ENCODE measurements at places on chromosomes 16 and 17.

DNA sequence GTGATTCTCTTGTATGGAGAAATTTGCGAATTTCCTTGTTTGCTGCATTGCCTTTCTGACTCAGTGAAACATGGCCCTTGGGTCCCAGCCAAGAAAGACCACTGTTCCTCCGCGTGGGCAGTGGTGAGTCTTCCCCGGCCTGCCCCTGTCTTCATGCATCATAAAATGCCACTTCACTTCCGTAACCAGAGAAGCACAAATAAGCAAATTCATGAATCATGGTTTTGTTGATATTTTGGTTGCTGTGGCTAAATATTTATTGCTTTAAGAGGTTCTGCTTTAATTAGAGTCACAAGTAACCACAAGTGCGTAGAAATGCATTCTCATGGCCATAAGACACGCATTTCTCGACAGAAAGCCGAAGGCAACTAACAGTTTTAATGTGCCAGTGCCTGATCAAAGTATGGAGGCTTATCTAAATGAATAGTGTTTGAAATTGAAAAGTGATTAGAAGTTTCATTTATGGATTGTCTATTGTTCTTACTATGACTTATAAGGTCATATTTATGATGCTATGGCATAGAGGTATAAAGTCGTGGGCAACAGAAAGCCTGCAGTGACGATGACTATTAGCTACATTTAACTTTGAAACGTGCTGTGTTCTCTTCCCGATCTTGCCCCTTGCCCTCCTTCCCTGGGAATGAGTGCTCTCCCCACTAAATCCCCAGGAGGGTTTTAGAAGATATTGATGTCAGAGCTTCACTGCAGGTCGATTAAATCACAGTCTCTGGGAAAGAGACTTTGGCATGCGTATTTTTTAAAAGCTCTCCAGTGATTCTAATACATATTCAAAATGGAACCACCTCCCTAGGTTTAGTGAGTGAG is 76.0 kb downstream of the WIPI1 start:
- DNase-seq: peak; percentile 81

- DNase-seq: no peak
These were observed 23.4 kb downstream of the NUP85 start for GRCh38 chr17:75228847-75229246.

DNA sequence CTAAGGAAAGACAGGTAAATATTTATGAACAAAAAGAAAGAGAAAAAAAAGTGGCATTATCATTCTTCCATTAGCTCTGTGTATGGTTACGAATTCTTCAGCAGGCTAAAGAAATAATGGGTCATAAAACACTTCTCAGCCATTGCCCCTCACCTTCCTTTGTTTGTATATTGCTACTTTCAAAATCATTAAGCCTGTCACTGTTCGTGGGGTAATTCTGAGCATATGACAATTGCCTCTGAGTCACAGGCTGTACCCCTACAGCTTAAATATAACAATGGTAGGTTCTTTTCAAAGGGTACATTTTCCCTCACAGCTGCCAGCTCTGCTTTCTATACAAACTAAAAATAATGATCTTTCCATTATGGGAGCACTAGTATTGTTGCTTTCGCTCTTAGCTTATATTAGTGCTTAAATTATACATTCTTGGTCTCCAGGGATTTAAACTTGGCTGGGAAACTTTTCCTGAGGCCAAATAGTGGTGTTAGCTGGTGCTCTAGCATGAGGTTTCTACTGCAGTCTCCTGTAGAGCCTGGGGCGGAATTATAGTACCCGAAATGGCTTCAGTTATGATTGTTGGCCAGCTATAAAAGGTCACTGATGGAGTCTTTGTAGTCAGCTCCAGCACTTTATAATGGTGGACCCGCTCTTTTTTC is 74.7 kb upstream of the CDH11 start:
- no peak for DNase-seq

- DNase-seq: no peak
These were observed 12.0 kb downstream of the USP36 start for GRCh38 chr17:78828470-78829185.

- DNase-seq: no peak
These were observed 17.4 kb downstream of the KRT24 start for GRCh38 chr17:40686192-40686591.

- DNase-seq: no peak
These were observed 4.5 kb upstream of the GALK1 start for GRCh38 chr17:75769536-75769935.

DNA sequence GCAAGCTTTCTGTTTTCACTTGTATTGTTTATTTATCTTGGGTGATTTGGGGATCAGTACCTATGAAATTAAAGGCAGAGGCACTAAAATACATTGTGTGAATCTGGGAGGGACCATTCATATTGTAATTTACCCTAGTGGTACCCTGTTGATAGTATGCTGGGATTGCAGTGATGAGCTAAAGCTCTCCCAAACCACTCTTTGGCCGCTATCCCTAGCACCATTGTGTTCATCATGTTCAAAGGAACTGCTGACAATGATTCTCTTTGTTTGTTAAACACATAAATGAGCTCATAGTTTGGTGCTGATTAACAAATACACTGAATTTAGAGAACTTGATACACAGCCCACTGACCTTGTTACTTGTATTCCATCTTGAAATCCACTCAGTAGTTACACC is 1469.8 kb downstream of the CDH11 start:
- no peak for DNase-seq

- no peak for DNase-seq
These were observed 71.2 kb downstream of the TNRC6C start for GRCh38 chr17:78029697-78030096.

DNA sequence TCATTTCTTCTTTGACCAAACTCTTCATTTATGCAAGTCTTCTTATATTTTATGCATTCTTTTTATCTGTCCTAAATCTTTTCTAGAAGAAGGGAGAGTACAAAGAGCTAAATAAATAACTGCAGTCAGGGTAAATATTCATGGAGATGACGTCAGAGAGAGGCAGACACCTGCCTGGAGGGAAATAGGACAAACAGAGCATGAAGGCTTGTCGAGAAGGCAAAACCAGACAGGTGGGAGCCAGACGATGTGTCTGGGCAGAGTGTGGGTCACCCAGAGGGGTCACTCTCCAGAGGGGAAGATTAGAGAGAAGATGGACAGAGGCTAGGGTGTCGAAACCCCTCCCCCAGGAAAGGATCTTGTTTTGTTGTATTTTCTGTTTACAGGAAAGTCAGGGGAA is 78.3 kb upstream of the RPL38 start:
- no peak for DNase-seq

- DNase-seq: no peak
These were observed 2.4 kb upstream of the NACA2 start for GRCh38 chr17:61593426-61593825.

- no peak for DNase-seq
These were observed 46.7 kb downstream of the MAP2K6 start for GRCh38 chr17:69460963-69461922.

- DNase-seq: no peak
These were observed 4.6 kb downstream of the PCYT2 start for GRCh38 chr17:81906476-81907218.

DNA sequence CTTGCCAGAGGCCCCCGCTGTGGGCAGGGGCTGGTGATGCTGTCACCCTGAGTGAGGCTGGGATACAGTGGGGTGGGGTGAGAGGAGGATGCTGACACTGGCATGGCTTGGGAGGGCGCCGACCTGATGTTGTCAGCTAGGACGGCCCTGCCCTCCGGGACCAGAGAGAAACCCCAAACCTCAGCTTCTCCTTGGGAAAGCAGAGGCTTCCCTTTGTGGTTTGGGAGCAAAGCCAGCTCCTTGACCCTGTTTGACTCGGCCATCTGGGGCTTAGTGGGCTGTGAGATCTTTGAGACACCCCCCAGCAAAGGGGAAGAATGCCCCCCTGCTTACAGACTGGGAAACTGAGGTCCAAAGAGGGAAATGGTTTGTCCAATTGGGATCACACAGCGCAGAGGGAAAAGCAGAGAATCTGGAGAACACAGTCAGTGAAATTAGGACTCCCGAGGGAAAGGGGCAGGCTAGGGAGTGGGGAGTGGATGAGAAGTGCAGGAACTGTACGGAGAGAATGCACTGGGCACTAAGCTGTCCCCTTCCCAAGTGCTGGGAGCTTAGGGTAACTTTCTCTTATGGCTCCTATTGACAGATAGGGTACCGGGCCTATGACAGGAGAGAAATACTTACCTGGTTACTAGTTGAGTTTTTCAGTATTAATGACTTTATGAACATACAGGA is 40.7 kb upstream of the DLX4 start:
- no peak for DNase-seq

DNA sequence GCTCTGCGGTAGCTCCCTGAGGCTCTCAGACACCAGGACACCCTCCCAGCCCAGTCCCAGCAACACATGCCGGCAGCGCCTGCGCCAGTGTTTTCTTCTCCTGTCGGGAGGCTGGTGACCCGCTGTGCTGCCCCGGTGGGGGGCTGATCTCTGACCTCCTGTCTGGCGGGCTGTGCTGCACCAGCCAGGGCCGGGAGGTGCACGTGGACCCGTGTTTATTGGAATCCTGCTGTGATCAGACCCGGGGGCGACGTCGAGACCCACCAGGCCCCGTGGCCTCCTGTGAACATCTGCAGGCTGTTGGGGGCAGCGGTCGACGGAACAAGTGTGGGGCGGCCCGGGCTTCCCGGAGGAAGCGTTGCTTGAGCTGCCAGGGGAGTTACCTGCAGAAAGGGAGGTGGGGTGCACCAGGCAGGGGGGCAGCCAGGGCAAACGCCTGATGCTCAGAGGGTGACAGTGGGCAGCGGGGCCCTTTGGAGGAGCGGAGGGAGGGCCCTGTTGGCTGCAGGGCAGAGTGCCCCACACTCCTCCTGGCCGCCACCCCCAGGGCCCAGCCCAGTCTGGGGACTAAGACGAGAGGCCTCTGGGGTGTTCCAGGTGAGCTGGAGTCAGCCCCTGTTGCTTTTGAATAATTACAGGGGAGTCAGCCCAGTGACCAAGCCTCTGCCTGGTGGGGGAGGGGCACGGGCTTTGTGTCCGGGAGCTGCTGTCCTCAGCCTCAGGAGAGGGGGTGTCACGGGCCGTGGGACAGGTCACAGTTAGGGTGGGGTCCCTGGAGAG is 2.3 kb upstream of the SSTR5 start:
- no peak for DNase-seq

GRCh38 chr16:17885659-17886207 is 415.0 kb upstream of the XYLT1 start:
- no peak for DNase-seq

DNA sequence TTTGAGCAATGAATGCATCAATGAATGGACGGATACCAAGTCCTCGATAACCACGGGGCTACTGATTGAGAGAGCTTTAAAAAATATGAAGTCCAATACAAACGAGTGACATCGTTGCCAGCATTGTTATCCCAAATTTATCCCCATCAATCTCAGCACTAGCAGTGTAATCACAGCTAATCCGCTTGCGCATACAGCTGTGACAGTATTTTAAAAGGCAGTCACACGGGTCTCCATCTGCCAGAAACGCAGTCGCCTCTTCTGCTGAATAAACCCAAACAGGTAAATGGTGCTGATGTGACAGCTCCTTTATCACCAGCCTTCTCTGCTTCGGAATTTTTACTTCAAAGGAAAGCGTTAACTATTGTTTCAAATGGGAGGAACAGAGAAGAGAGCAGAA is 311.1 kb downstream of the XYLT1 start:
- DNase-seq: no peak

GRCh38 chr16:29314292-29314934 is 92.1 kb downstream of the NPIPB11 start:
- DNase-seq: peak; percentile 15

DNA sequence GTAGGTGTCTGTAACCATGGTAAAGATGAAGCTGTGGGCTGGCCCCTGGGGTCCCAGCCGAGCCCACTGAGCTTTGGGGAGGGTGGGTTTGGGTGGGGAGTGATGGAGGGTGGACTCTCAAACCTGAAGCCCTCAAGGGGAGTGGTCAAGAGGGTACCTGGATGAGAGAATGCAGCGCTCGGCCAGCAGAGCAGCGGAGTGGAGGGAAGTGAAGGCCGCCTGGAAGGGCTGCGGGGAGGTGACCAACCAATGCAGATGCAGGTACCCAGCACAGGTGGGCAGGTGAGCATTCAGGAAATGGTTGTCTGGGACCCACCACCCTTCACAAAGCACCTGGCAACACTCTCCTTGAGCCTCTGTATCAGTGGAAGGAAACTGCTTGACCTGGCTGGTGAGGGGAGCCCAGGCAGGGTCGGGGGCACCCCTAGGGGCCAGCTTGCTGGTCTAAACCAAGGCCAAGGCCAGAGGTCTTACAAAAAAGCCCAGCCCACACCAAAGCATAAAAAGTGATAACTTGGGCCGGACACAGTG is 3.4 kb upstream of the SLC5A10 start:
- no peak for DNase-seq

DNA sequence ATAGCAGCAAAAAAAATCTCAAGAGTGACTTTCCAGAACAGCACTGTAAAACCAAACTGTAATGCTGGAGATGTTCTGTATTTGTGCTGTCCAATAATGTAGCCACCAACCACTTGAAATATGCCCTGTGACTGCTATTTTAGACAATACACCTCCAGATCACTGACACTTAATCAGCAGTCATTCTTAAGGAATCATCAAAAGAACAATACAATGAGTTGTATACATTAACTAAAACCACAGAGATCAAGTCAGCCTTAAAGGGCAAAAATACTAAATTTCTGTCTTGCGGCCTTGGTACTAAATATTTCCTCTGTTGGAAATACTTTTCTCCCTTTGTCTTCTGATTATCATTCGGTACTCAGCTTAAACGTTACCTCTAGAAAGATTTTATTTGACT is 33.6 kb upstream of the ANKFY1 start:
- no peak for DNase-seq

DNA sequence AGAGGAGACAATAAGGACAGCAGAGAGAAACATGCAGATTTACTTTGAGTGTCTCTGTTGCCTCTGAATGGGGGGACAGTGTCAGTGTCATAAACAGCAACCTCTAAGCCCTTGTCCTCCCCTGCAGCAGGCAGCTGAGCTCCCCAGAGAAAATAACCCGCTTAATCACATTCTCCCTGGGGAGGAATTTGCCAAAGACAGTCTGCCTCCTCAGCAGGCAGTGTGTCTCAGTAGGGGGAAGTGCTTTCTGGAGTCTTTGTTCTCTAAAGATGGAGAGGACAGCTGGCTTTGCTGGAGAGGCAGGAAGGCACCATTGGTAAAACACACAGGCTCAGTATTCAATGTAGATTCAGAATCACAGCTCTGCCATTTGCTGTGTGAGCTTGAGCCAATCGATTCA is 16.1 kb downstream of the TEKT5 start:
- DNase-seq: no peak

DNA sequence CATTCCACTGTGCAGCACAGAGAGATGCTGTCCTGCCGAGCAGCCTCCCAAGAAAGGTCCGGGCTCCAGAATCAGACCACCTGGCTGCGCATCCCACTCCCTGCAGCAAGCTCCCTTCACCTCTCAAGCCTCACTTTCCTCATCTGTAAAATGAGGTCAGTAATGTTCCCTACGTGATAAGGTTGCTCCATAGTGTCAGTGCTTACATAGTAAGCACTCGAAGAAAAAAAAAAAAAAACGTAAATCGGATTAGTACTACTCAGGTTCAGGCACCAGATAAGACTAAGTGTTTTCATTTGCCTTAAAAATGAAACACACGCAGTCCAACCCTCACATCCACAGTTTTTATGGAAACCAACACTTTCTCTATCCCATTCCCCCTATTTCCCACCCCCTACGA is 76.7 kb downstream of the CCT6B start:
- no peak for DNase-seq

- DNase-seq: peak; percentile 48
These were observed 975 bp downstream of the CHD9 start for GRCh38 chr16:53055541-53056391.

GRCh38 chr17:72163474-72163873 is 42.7 kb downstream of the SOX9 start:
- no peak for DNase-seq

Data from uterus (tissue), 4 donors.